Activated T-cell treated with anti-CD3 and anti-CD28 coated beads, Interleukin-2, amount 50 U/mL, for 4 hours (primary cell): ENCODE measurements at places on chromosomes 7 and 10. TPM values are rescaled to one million over a fixed set of nuclear protein-coding genes. Genes with fewer than 3 reads are reported as not detected.

PON1 gene
- total RNA-seq: 0.46 TPM

- DNase-seq: no peak
These were observed 171.5 kb downstream of the ADK start for GRCh38 chr10:74322565-74322964.

EXOC4 gene
- total RNA-seq: 30.4 TPM

ZNF365 gene
- total RNA-seq: 1.7 TPM

NRG3 gene
- not detected for total RNA-seq

GRCh38 chr10:55098452-55098851 lies 297.4 kb upstream of the PCDH15 start:
- no peak for DNase-seq

TFEC gene
- 0.66 TPM for total RNA-seq

DNA sequence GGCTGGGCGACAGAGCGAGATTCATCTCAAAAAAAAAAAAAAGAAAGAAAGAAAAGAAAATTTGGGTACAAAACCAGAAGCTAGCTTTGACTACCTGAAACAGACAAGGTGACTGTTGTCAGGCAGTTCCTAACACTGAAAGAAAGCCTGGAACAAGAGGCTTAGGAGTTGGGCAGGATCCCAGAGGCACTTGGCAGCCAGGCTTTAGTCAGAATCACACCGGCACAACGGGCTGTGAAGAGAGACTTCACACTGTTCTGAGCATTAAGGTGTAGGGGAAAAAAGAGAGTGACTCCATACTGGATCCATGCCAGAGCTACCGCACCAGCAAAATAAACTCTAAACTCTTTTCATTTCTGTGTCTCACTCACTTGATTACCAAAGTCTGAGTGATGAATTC lies 130.8 kb downstream of the ZNF467 start:
- no peak for DNase-seq

DNA sequence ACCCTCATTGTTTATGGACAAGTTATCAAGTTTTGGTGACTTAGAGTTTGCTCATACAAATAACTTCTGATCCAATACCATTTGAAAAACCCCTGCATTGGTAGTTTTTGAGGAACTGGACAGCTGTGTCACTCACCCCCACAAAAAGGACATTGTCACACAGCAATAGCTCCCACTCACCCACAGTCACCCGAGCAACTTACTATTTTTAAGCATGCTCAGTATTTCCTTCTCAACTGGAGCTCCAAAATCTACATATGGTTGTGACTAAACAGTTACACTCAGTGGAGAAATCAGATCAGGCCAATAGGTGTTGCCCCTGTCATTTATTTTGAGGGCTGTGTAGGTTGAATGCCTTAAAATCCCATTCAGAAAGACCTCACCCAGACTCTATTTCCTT lies 165.2 kb upstream of the AUTS2 start:
- DNase-seq: no peak

EPO gene
- not detected for total RNA-seq

- no peak for DNase-seq
These were observed 637.6 kb upstream of the C7orf33 start for GRCh38 chr7:147952918-147953317.

DNA sequence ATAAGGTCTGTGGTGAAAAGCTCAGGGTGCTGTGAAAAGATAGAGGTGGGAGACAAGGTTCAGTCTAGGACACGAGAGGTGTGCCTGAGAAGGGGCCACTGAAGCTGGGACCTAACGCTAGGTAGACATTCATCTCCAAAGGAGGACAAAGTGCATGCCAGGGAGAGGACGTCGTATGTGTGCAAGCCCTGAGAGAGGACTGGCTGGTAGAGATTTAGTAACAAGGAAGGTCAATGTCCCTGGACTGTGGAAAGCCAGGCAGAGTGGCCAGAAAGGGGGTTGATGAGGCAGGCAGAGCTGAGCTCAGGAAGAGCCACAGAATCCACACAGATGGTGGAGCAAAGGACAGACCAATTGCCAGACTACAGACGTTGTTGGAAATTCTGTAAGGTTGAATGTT lies 817.6 kb downstream of the CCSER2 start:
- no peak for DNase-seq

DNA sequence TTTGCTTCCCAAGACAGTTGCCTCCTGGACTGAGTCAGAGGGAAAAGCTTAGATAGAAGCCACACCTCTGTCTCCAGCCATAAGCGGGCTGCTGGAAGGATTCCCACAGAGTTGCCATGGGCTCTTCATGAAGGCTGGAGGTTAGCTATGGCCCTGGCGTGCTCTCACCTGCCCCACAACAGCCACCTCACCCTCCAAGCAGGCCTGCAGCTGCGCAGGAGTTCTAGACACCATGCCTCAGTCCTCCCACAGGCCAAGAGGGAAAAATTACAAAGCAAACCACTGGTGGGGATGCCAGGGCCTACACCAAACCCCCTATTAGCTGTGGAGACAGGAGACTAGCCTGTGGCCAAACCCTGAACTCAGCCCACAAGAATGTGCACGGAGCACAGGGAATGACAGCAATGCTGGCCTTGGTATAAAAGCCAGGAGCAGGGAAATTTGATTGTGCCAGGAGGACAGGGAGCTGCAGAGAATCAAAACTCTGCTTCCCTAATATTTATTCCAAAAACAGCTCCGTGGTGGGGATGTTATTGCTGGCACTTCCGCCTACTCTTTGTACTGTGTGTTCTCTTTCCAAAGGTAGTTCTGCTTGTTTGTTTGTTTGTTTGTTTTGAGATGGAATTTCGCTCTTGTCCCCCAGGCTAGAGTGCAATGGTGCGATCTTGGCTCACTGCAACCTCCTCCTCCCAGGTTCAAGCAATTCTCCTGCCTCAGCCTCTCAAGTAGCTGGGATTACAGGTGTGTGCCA lies 60.3 kb upstream of the STK17A start:
- DNase-seq: no peak

DNA sequence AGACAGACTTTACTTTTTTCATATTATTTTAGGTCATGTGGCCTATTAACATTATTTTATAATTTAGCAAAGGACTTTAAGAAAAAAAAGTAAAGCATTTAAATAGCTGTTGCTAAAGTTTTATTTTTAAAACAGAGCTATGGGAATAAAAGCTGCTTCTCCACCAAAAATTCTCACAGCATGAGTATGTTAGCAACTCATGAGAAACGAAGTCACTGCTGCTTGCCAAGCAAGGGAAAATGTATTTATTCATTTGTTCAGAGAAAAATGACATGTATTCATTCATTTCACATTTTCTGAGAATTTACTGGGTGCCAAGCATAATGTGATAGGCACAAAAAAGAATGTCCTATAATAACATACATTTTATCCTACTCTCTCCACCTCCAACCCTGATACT lies 5.1 kb downstream of the LRRC72 start:
- no peak for DNase-seq

RARRES2 gene
- 1.2 TPM for total RNA-seq

RGR gene
- total RNA-seq: not detected

GRCh38 chr7:66352071-66352470 lies 146.9 kb downstream of the TPST1 start:
- DNase-seq: no peak

TRAPPC14 gene
- total RNA-seq: 45.6 TPM

ITGA8 gene
- total RNA-seq: not detected
